ENCODE measurements at places on chromosomes 6 and 20. TPM values are rescaled to one million over a fixed set of nuclear protein-coding genes. Genes with fewer than 3 reads are reported as not detected.

DNA sequence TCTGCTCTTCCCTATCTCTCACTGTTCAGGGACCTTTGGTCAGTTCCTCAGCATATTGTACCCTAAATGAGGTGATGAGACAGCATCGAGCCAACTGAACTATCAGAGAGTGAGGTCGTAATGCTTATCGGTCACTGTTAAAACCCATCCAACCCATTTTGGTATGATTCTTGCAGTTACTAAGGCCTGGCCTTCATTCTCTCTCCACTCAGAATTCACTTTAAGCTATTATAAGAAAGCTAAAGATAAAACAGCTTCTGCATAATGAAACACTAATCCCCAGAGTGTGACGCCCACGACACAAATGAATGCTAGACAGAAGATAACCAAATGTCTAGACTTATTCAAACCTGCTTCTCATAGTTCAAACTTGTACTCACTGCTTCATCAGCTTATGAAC is 175.8 kb downstream of the GMPR start:
- no peaks in the 10 kb centered on the region for H3K27me3 ChIP-seq
- no peak overlapping the region for H3K27ac ChIP-seq
- no peaks in the 10 kb centered on the region for H3K36me3 ChIP-seq
- no peak for DNase-seq
- H3K4me1 ChIP-seq = peaks cover 6% of the 10 kb centered on the region

POPDC3 gene
- total RNA-seq = 0.18 TPM

GRCh38 chr20:46798430-46798829 is 89.0 kb downstream of the SLC2A10 start:
- no peak overlapping the region for H3K4me3 ChIP-seq
- H3K4me1 ChIP-seq = no peaks in the 10 kb centered on the region
- DNase-seq = no peak
- H3K36me3 ChIP-seq = no peaks in the 10 kb centered on the region
- peaks cover 3% of the 10 kb centered on the region for H3K27me3 ChIP-seq
- no peak overlapping the region for H3K27ac ChIP-seq

GRCh38 chr20:9889270-9889981 is 50.5 kb upstream of the PAK5 start:
- DNase-seq = no peak
- no peak overlapping the region for H3K27ac ChIP-seq
- H3K27me3 ChIP-seq = no peaks in the 10 kb centered on the region
- no peak overlapping the region for H3K4me3 ChIP-seq

CYP24A1 gene
- 1.5 TPM for total RNA-seq

LY6G5C gene
- total RNA-seq = 5.0 TPM

FAM217A gene
- total RNA-seq = not detected

KCNK5 gene
- 20.5 TPM for total RNA-seq

TXLNB gene
- total RNA-seq = 1.3 TPM

DNA sequence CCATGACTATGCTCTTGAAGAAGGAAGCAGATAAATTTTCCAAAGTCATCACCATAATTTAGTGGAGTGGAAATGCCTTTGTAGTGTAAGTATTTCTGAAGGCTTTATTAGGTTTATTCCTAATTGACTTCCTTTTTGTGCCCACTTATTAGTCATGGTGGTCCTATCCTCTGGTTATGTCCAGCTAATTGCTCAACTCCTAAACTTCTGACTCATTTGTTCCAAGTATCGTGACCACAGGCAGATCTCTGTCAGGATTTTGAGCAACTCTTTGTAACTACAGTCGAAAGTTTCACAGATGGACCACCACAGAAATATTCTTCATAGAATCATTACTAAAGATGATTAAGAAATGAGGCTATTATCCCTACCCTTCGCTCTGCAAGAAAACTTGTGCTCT is 315.6 kb upstream of the PTCHD4 start:
- H3K36me3 ChIP-seq = no peaks in the 10 kb centered on the region
- H3K27ac ChIP-seq = no peak overlapping the region
- H3K27me3 ChIP-seq = no peaks in the 10 kb centered on the region
- no peak overlapping the region for H3K4me3 ChIP-seq
- no peak for DNase-seq
- no peaks in the 10 kb centered on the region for H3K4me1 ChIP-seq

HLA-DQA1 gene
- total RNA-seq = 6.0 TPM

GRCh38 chr6:48736501-48737206 is 625.7 kb upstream of the PTCHD4 start:
- H3K4me3 ChIP-seq = no peak overlapping the region
- H3K4me1 ChIP-seq = peaks cover 8% of the 10 kb centered on the region
- no peaks in the 10 kb centered on the region for H3K36me3 ChIP-seq
- no peak for DNase-seq

DNA sequence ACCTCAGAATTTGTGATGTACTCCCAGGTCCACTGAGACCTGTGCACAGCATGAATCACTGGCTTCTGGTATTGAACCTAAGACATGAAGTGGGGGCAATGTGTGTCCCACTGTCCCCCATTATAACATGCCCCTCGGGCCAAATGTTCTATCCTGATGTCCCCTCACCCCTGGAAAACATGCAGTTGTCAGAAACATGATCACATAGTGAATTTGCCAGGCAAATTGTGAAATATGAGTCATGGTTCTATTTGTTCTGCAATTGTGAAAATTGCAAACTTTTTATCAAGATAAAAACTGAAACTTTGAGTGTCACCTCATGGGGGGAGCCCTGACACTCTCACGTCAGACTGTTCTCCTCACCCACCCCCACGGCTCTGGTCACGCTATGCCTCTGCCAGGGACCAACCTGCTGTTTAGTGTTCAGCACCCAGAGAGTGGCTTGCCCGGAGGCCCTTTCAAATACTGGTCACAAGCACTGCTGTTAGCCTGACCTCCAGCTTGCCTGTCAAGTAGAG is 305.3 kb downstream of the CLIC5 start:
- H3K36me3 ChIP-seq = no peaks in the 10 kb centered on the region
- H3K4me3 ChIP-seq = no peak overlapping the region
- peak overlapping the region; percentile 45 for H3K27ac ChIP-seq
- DNase-seq = peak; percentile 13

RPL10A gene
- 1,164 TPM for total RNA-seq

DNA sequence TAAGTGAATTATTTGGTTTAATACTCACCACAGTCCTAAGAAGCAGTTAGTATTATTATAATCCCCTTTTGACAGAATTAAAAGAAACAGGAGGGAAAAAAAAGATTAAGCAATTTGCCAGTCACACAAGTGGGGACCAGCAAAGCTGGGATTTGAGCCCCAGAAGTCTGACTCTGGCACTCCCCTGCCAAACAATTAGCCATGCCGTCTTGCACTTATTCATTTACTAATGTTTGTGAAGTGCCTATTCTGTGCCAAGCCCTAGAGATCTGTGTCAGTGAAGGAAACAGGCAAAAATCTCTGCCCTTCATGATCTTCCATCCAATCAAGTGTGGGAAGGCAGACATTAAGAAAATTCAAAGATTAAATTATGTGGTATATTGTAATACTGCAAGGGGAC is 126.0 kb upstream of the TOP1 start:
- H3K27ac ChIP-seq = no peak overlapping the region
- H3K27me3 ChIP-seq = no peaks in the 10 kb centered on the region
- H3K4me1 ChIP-seq = no peaks in the 10 kb centered on the region
- DNase-seq = no peak
- H3K36me3 ChIP-seq = no peaks in the 10 kb centered on the region

DNA sequence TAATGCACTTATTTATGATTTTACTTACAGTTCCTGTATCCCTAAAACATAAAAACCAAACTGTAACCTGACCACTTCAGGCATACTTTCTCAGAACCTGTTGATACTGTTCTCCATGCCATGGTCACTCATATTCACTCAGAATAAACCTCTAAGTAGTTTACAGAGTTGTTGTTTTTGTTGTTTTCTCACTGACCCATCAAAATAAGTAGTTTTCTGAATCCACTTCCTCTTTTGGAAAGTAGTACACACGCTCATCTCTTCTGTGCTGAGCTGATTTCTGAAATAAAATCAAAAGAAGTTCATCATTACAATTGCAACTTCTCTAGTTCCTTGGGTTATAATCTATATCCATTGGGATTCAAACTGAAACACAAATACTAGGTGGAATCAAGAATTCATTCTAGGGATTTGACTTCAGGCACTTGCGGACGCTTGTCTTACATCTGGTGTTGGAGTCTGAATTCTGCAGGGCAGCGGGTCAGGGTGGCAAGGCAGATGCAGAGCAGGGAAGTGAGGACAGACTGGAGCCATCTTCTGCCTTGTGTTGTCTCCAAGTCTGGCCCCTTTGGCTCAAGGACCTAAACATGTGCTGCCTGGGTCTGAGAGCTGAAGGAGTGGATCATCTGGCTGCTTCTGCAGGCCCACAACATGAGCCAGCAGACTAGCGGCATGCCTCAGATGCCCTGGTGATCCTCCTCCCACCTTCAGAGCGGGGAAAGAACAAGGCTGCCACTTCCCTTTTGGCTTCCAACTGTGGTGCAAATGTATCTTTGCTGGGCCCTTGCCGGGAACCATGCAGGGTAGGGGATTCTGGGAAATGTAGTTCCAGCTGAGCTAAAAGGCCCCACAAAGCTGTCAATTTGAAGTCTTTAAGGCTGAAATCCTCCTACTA is 167.9 kb upstream of the MYLIP start:
- no peaks in the 10 kb centered on the region for H3K27me3 ChIP-seq
- H3K4me1 ChIP-seq = peaks cover 3% of the 10 kb centered on the region
- no peaks in the 10 kb centered on the region for H3K36me3 ChIP-seq

DNA sequence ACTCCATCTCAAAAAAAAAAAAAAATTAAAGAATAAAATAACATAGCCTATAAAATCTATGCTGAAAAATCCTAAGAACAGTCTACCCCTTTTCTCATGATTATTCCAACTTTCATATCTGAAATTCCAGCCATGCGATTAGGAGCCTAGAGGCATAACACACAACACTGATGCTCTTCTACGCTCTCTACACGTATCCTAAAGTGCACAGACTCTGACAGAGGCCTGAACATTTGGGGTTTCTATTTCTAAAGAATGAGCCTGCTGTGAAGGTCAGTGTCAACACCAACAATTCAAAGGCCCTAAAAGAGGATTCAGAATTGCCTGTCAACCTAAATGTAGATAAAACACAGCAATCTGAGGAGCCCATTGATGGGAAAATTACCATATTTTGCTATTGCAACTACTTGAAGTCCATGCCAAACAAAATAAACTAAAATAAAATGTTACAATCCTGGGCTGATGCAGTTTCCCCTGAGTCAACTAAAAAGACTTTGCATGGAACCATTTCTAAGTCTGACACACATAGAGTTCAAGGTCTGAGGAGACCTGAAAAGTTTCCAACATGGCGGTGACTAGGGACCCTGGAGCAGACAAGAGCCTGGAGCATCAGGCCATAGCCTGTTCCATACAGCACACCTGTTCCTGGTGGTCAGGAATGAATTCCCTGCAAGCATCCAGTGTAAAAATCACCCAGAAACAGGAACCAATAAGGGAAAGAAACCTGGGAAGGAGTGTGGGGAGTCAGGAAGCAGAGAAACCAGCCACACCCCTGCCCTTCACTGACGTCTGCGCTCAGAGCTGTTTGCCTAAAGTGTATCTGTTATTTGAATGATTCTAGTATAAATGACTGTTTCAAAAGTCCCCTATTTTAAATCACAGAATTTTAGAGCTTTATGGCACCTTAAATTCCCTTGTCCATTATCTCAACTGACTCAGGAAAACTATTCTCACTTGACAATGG is 11.8 kb downstream of the NINL start:
- H3K27ac ChIP-seq = no peak overlapping the region
- DNase-seq = no peak
- no peaks in the 10 kb centered on the region for H3K36me3 ChIP-seq
- no peaks in the 10 kb centered on the region for H3K27me3 ChIP-seq

Data from lung (tissue), 17 donors.